SJSA1 (cell line): ENCODE measurements at places on chromosomes 6 and 20.

DNA sequence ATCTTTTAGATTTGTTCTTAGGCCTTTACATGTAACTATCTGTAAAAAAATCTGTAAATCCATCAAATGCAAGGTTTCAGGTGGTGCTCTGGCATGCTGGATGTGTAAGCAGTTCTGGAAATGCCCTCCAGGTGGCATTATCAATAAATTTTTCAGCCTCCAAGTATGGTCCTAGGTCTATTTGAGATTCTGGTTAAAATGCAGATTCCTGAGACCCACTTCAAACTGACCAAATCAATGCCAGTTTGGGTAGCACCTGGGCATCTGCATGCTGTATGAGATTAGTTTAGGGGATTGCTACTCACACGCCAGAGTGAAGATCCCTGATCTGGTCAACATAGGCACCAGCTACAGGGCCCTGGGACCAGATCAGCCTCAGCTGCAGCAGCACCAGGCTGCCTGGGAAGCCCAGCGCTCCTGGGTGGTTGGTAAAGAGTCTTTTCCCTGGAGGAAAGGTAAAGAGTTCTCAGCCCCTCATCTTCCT is 507.3 kb upstream of the CITED2 start:
- no peak overlapping the region for H3K4me3 ChIP-seq
- H3K36me3 ChIP-seq = no peaks in the 10 kb centered on the region
- DNase-seq = no peak
- no peaks in the 10 kb centered on the region for H3K27me3 ChIP-seq

DNA sequence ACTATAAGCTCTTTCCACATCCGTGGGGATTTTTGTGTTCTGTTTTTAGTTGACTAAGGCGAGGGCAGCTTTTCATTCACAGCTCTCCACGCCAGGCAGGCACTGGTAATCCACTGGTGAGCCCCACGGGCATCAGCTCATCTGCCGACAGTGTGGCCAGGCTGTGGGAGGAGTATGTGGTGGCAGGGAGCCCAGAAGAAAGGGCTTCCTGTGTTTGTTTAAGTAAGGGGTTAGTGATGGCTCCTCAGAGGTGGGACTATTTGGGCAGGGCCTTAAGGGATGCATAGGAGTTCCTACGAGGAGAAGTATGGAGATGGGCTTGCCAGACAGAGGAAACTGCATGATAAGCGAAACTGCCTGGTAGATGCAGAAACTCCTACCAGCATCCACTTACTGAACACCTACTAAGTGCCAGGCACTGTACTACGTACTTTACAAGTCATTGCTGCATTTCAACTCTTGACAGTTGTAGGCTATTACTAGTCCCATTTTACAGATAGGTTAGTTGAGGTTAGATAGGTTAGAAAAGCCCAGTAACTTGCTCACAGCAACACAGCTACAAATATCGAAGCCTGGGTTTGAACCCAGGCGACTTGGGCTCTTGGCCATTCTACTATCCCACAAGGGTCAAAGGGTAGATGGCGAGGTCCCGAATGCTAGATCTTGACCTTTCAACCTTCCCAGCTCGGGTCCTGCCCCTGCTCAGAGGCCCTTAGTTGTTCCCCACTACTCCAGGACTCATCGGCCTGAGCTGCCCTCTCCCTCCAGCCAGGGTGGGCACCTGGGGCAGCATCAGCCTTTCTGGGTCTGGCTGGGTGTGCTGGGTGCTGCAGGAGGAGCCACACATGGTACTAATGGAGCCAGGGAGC is 55.1 kb downstream of the CEBPB start:
- no peaks in the 10 kb centered on the region for H3K27me3 ChIP-seq
- H3K27ac ChIP-seq = no peak overlapping the region
- H3K4me1 ChIP-seq = peaks cover 73% of the 10 kb centered on the region
- H3K4me3 ChIP-seq = no peak overlapping the region

DNA sequence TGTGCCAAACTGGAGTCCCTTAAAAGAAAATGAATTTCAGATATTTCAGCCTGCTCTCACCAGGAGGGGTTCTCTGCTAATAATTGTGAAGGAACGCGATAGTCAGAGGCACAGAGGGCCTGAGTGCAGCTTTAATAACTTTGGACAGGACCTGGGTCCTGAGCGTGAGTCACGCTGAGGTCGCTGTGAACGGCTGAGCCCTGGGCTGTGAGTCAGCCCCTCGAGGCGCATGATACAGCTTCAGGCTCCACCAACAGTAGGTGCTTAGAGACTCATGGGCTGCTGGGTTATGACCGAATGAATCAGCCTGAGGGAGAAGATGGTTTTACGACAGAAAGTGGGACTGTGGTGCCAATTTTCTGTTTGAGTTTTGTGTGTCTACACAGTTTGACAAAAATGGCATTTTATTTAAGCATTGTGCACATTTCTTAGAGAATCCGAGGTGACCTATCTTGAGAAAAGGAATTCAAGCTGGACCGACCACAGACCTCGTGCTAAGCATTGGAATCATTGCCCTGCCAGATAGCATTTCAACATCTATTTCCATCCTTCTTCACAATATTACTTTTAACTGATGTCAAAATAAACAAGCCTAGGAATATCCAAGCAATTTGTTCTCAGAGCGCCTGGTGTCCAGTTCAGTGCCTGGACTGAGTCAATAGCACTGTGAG is 183.0 kb downstream of the THBS2 start:
- H3K27me3 ChIP-seq = no peaks in the 10 kb centered on the region
- H3K27ac ChIP-seq = peak overlapping the region; percentile 99
- peak; percentile 97 for DNase-seq
- H3K4me3 ChIP-seq = no peak overlapping the region

DNA sequence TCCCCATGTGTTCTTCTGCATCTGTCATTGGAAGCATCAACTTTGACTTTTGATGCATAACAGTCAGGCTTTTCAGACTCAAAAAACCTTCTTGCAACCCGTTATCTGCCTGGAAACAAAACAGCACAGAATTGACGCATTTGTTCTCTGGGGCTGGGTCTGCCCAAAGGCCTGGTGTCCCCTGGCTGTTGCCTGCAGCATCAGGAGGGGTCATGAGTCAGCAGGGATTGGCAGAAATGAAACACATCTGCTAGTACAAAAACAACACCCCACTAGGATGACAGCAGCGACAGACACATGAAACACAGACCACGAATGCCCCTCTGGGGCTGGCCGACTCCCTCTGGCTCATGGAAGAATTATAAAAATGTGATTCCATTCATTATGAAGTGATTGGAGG is 157.6 kb upstream of the INSM1 start:
- no peak overlapping the region for H3K4me3 ChIP-seq
- DNase-seq = no peak
- no peaks in the 10 kb centered on the region for H3K36me3 ChIP-seq
- H3K4me1 ChIP-seq = no peaks in the 10 kb centered on the region; the same call in 1 of the 2 replicates
- no peaks in the 10 kb centered on the region for H3K27me3 ChIP-seq
- H3K27ac ChIP-seq = no peak overlapping the region

- peaks cover 10% of the 10 kb centered on the region for H3K4me1 ChIP-seq
- no peak overlapping the region for H3K27ac ChIP-seq
- no peaks in the 10 kb centered on the region for H3K36me3 ChIP-seq
- no peaks in the 10 kb centered on the region for H3K27me3 ChIP-seq
- no peak overlapping the region for H3K4me3 ChIP-seq
Observed at GRCh38 chr6:105791583-105792318, 294.4 kb upstream of the PRDM1 start.

DNA sequence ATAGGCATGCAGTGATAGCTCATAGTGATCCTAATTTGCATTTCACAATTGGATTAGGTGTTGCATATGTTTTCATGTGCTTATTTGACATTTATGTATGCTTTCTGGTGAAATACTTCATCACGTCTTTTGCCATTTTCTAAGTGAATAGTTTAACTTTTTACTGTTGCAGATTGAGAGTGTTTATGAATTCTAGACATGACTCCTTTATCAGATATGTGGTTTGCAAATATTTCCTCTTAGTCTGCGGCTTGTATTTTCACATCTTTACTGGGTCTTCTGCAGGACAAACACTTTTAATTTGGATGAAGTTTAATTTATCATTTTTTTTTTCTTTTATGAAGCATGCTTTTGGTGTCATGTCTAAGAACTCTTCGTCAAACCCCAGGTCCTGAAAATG is 39.2 kb downstream of the CCN2 start:
- H3K36me3 ChIP-seq = no peaks in the 10 kb centered on the region
- no peaks in the 10 kb centered on the region for H3K27me3 ChIP-seq
- DNase-seq = no peak
- H3K27ac ChIP-seq = no peak overlapping the region
- H3K4me3 ChIP-seq = no peak overlapping the region

GRCh38 chr6:158972241-158973233 is 27.5 kb downstream of the RSPH3 start:
- H3K36me3 ChIP-seq = 0 out of 2 replicates have a peak, but pooled peaks cover 4% of the 10 kb centered on the region
- H3K4me1 ChIP-seq = no peaks in the 10 kb centered on the region
- H3K4me3 ChIP-seq = no peak overlapping the region
- no peaks in the 10 kb centered on the region for H3K27me3 ChIP-seq
- DNase-seq = peak; percentile 48

DNA sequence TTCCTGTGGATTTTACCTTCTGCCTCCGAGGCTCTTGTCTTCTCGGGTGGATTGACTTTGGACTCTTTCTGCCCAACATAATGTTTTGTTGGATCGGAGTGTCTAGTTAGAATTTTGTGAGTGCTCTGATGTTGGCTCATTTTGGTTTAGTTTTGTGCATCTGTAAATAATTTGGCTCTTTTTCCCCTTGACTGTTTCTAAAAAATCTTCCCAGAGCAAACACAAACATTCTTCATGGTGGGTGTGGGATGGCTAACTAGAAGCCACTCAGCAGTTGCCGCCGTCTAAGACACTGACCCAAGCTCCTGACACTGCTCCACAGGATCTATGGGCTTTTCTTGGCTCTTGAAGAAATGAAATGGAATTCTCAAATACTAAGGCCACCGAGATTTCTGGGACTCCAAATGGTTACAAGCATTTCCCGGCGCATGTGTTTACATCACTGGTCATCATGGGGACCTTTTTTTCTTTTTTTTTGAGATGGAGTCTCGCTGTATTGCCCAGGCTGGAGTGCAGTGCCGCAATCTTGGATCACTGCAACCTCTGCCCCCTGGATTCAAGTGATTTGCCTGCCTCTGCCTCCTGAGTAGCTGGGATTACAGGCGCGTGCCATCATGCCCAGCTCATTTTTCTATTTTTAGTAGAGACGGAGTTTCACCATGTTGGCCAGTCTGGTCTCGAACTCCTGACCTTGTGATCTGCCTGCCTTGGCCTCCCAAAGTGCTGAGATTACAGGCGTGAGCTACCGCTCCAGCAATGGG is 92.0 kb upstream of the FRMD1 start:
- no peak overlapping the region for H3K27ac ChIP-seq
- DNase-seq = no peak
- no peaks in the 10 kb centered on the region for H3K36me3 ChIP-seq
- no peaks in the 10 kb centered on the region for H3K4me1 ChIP-seq
- H3K4me3 ChIP-seq = no peak overlapping the region

- peak; percentile 26 for DNase-seq
- H3K27me3 ChIP-seq = no peaks in the 10 kb centered on the region
Observed at GRCh38 chr6:169292338-169293124, 38.9 kb upstream of the THBS2 start.

GRCh38 chr6:42963855-42964605 is 3.5 kb downstream of the GNMT start:
- no peak overlapping the region for H3K4me3 ChIP-seq
- H3K27me3 ChIP-seq = no peaks in the 10 kb centered on the region; the same call in 1 of the 2 replicates
- H3K36me3 ChIP-seq = peaks cover 27% of the 10 kb centered on the region
- H3K4me1 ChIP-seq = peaks cover 11% of the 10 kb centered on the region; the same call in 1 of the 2 replicates
- no peak overlapping the region for H3K27ac ChIP-seq

DNA sequence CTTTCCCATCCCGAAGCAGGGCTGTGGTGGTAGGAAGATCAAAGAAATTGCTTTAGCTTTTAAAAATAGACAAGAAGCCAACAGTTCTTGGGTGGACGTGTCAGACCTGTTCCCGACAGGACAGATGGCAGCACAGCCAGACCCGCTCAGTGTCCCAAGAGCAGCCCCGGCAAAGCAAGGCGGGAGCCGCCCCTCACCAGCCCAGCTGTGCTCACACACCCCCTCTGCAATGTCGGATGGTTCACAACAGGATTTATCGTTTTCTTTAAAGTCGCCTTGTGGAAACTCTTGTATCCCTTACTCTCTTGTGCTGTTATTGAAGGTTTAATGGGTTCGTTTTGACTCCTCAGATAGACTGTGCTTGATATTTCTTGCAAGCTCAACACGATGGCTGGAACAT is 302.4 kb downstream of the THBS2 start:
- DNase-seq = no peak
- H3K27me3 ChIP-seq = no peaks in the 10 kb centered on the region
- H3K27ac ChIP-seq = no peak overlapping the region
- no peaks in the 10 kb centered on the region for H3K36me3 ChIP-seq

GRCh38 chr6:31882344-31882743 is 3.5 kb upstream of the SLC44A4 start:
- peaks cover 63% of the 10 kb centered on the region for H3K36me3 ChIP-seq
- no peak overlapping the region for H3K27ac ChIP-seq
- no peak for DNase-seq
- no peaks in the 10 kb centered on the region for H3K27me3 ChIP-seq

DNA sequence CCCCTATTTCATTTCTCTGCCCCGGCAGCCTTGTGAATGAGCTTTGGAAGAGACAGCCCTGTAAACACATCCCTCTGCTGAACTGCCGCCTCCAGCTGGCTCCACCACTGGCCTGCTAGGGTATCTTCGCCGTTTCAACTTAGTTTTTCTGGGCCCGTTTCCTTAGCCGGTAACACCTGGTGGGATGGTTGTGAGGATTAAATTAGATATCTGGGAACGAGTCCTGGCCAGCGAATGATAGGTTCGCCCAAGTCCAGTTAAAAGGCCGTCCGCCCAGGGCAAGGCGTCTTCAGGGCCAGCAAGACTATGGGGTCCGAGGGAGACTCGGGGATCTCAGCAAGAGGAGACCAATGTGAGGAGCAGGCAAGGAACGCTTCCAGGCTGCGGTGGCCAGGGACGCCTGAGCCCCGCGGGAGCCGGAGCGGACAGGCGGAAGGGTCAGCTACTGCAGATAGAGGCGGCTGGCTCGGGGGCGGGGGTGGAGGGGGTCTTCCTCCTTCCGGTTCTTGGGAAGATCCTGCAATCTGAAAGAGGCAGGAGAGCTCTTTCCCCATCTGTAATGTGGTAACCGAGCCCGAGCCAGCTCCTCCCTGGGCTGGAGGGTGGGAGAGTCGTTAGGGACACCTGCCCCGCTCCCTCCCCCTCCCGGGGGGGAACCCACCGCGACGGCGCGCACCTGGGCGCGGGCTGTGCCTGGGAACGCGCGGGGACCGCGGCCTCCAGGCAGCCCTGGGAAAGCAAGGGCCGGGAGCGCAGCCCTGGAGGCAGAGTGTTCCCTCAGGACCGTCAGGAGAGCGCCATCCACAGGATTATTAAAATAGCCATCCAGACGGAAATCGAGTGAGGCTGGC is 4.5 kb upstream of the PTCRA start:
- H3K27me3 ChIP-seq = no peaks in the 10 kb centered on the region
- DNase-seq = no peak
